H7 (cell line): ENCODE measurements at places on chromosomes 4 and X.

GRCh38 chrX:130874751-130875150 lies 28.3 kb downstream of the ENOX2 start:
- DNase-seq, result no peak

GRCh38 chrX:40938423-40938822 lies 146.8 kb upstream of the USP9X start:
- no peak for DNase-seq

DNA sequence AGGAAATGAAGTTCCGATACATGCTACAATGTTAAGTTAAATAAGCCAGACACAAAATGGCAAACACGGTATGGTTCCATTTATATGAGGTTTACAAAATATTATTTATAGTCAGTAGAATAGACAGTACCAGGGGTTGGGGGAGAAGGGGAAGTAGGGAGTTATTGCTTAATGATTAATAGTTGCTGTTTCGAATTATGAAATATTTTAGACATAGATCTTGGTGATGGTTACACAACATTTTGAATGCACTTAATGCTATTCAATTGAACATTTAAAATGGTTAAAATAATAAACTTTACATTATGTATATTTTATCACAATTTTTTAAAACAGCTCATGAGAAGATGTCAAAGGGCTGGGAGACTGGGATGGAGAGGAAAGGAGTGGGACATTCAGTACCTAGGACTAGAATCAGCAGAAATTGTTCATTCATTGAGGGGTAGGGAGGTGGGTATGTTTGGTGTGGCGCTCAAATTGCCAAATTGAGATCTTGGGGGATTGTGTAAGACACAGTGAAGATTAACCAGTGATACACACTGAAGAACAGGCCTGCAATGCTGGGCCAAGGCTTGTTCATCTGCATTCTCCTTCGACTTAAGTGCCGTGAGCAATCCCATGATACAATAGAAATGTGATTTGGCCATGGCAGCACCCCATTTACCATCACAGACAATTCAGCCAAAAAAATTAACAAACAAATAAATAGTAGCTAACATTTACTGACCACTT lies 165.6 kb upstream of the GALNT7 start:
- no peak for DNase-seq

DNA sequence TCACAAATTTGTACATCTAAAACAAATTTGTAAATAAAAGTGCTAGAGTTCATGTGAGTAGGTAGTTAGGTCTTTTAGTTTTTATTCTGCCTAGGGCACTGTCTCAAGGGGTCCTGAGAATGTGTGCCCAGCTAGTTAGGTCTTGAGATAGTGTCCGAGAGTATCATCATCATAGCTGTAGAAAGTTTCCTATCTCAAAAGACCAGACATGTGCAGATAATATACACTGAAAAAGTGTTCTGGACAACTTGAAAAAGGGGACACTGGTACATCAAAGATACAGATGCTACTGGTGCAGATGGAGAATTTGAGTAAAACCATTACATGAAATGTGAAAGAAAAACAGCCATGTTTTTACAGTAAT lies 1.8 kb upstream of the ZCCHC4 start:
- DNase-seq, result no peak

GRCh38 chrX:95056901-95057300 lies 1382.9 kb downstream of the FAM133A start:
- no peak for DNase-seq

DNA sequence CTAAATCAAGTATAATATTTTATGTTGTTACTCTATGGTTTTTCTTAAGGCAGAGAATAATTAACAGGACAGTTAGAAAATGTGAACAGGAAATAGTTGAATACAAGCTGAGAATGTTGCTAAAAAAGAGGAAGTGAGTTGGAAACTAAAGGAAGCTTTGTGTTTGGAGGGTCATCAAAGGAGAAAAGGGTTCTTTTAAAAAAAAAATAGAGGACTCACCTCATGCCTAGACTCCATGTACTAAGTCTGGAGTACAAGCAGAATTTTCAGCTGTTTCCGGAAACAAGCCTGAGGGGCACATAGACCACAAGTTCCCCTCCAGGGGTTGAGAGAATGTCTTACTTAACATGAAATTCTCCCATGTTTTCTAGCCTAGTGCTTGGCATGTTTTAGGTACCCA lies 20.1 kb upstream of the MAP7D3 start:
- DNase-seq, result no peak

DNA sequence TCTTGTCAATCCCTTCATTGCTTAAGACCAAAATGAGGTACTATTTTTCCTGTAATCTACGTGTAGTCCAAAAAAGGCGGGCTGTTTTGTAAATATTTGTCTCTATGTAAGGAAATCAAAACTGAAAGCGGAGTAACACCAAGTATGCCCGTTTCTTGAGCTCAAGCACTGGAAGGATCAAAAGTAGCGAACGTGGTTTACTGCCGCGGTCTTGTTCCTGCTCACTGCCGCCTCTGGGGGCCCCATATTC lies 71.5 kb downstream of the AFF1 start:
- no peak for DNase-seq

GRCh38 chr4:25060963-25061340 lies 30.2 kb upstream of the LGI2 start:
- no peak for DNase-seq

- no peak for DNase-seq
Measured at GRCh38 chr4:32135642-32136041, 1415.5 kb downstream of the PCDH7 start.
